ENCODE measurements at places on chromosomes 16 and 17.

DNA sequence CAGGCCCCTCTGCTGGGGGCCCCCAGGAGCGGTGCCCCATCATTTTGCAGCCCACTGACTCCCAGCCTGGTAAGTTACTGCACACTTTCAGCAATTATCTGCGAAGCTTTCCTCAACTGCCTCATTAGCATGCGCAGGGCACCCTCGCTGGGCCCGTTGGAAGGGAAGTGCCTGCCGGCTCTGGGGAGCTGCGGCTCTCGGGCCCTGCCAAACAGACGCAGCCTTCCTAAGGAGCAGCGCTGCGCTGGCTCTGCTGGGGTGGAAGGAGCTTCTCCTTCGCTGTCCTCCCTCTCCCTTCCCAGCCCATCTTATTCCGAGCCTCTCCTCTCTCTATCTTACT is 71.0 kb downstream of the RBBP6 start:
- no peak for DNase-seq

- no peak for DNase-seq
These were observed 8.9 kb downstream of the NHERF2 start for GRCh38 chr16:2035431-2036199.

DNA sequence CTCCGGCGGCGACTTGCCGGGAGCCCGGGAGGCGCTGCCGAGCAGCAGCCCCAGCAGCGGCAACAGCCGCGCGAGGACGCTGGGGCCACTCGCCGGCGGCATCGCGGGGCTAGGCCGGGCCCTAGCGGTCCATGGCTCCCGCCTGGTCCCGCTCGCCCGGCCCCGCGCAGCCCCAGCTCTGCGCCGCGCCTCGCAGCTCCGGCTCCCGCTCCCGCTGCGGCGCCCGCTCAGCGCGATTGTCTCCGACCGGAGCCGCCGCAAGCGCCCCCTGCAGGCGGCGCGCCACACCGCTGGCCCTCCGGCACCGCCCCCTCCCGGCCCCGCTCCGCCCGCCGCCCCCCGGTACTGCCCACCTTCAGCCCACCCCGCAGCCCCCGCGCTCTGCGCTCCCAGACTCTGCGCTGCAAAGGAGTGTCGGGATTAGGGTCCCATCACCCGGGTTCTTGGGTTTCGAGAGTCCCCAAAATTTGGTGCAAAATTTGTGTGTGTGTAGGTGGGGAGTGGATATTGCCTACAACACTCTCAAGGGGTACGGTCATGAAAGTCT is at the start of gene FAM171A2:
TSS of gene FAM171A2 (minus strand) at position 241 of the 547 bp plus-strand sequence. CDS start at position 102, 139 bp downstream.
- no peak for DNase-seq

DNA sequence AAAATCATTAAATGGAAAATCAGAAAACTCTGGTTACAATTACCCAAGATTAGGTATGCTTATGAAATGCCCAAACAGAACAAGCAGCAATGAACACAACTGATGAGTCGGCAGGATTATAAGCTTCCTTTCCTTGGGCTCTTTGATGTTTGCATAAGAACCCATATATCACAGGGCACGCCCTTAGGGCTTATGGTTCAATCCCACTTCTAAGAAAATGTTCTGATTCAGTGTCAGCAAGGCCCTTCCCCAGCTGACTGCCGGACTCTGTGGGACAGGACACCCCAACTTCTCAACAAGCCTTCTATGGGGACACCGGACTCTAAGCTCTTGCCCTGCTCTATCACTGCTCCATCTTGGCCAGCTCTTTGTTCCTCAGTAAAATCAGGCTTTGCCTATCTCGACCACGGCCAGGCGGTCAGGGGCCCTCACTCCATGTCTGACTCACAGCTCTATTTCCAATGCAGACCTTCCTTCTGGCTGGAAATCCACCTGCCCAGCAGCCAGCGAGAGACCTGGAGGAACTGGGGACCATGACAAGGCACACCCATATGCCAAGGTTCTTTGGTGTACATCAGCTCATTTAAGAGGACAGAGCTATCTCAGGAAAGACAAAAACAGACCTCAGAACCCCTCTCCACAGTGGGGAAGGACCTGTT is 26.8 kb downstream of the LITAFD start:
- DNase-seq: peak; percentile 72

GRCh38 chr17:21376759-21377690 is 868 bp downstream of the KCNJ12 start:
- DNase-seq: no peak

GRCh38 chr17:50051606-50052005 is 4.3 kb upstream of the ITGA3 start:
- no peak for DNase-seq

- DNase-seq: no peak
These were observed 24.7 kb downstream of the AXIN2 start for GRCh38 chr17:65536573-65537342.

DNA sequence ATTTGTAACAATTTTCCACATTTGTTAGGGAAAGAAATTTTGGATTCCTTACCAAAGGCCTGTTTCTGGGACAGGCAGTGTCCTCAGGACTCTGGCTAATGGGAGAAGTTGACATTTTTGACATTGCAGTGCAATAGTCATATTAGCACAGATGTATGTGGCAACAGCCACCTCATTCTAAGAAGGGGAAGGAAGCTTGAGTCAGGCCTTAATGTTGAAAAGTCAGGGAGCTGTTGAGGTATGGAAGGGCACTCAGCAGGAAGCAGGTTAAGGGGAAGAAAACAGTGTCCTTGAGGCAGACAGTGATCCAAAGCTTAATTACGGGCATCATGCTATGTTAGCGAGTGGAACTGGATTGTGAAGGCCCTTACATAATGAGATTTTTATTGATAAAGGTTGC is 20.9 kb downstream of the AKTIP start:
- no peak for DNase-seq

DNA sequence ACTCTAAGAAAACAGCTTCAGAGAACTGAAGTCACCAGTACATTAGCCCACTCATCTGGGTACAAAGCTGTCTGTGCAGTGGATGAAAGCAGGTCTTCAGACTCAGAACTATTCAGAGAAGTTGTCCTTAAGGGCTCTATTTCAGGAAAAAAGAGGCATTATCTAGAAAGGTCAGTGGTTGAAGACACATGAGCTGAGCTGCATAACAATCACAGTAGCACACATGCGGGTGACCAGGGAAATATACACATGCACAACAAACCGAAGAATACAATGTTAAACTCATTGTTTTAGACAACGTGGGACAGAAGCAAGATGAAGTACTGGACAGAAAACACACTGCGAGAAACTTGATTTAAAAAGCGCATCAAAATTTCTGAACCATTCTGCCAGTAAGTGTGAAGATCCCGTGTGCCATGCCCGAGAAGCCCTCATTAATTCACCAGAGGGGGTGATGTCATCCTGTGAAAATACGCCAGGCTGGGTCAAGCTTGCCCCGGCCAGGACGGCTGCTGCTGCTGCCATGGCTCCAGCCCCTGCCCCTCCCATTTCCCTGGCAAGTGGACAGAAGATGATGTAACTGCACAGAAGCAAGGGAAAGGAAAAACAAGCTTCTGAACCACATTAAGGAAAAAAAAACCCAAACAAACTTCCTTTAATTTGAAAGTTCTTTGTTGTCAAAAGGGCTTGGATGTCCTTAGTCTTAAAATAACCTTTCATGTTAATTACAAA is 10.1 kb downstream of the DYNC1LI2 start:
- DNase-seq: peak; percentile 92

GRCh38 chr16:66199189-66199588 is 167.3 kb upstream of the CDH5 start:
- DNase-seq: no peak

DNA sequence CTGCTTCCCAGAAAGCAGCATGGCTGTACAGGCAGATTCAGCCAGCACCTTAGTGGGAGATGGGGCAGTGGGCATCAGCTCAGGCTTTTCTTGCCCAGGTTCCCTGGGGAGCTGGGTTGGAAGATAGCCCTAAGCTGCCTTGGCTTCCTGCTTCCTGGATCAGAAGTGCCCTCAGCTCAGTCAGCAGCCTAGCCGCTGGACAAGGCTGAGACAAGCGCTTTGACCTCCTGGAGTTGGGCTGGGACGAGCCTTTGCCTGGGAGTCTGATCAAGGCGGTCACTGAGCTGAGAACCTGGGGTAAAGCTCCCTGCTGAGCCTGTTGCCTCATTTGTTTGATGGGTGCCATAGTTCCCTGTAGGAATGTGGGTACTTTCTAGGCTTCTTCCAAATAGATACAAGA is 190.0 kb downstream of the RAB11FIP4 start:
- DNase-seq: no peak

DNA sequence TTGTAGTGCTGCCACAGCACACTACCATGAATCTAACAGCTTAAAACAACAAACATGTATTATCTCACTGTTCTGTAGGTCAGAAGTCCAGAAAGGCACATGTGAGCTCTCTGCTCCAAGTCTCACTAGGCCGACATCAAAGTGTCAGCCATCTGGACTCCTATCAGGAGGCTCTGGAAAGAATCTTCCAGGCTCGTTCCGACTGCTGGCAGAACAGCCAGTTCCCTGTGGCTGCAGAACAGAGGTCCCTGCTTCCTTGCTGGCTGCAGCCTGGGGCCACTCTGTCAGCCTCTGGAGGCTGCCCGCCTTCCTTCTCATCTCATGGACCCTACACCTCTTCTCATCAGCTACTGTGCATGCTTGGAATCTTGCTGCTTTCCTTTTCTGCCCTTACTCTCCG is 168.9 kb downstream of the CBLN1 start:
- no peak for DNase-seq

DNA sequence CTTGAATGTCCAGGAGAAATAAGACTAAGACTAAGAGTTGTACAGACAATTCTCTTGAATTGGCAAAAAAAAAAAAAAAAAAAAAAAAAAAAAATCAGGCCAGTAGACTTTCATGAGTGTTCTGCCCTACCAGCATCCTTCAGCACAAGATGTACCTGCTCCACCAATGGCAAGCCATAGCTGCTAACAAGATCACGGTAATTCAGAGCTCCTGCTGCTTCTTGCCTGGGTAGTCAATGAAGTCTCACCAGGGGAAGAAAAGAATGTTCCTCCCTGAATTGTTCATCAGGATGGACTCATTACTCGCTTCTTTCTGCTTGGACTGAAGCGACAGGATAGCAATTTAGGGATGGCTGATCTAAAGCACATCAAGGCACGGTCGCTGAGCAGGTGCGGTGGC is 31.1 kb upstream of the APOH start:
- DNase-seq: no peak

- DNase-seq: no peak
These were observed 125.7 kb upstream of the CDH5 start for GRCh38 chr16:66240631-66241395.

- no peak for DNase-seq
These were observed 53.7 kb downstream of the C16orf95 start for GRCh38 chr16:87263418-87264052.

- DNase-seq: no peak
These were observed 14.0 kb downstream of the GRIN2A start for GRCh38 chr16:10168258-10168657.

DNA sequence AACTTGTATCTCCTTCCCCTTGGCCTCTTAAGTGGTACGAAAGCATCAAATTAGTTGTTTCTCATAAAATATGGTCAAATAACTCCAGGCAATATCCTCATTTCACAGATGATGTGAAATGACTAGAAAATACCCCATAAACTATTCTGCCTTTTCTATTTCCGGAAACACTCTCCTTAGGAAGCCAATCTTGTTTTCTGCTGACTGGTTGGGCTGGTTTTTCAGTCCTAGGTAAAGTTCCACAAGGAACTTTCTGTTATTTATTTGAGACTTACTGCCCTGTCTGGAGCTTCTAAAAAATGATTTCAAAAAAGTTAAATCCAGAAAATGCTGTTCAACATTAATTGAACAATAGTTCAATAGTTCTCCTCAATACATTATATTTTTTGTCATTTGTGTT is 7.3 kb downstream of the MYOCD start:
- DNase-seq: no peak

DNA sequence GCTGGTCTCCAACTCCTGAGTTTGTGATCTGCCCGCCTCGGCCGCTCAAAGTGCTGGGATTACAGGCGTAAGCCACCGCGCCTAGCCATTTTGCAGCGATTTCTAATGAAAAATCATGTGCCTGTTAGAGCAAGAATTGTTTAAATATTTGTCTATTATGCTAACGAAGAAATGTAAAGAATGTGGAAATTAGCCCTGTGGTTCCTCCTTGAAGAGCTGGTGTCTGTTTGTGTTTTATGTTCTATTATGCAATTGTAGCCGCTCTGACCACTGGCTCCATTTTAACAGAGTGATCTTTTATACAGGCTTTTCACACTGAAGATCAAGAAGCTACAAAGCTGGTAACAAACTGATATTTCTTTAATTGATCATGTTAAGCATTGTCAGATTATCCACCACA is 217.3 kb downstream of the USP22 start:
- no peak for DNase-seq

GRCh38 chr17:59488805-59489204 is 76.6 kb upstream of the DHX40 start:
- DNase-seq: peak; percentile 47

Data from mesenteric fat pad (tissue), 1 donor.